ENCODE measurements at places on chromosomes 6 and 20. TPM values are rescaled to one million over a fixed set of nuclear protein-coding genes. Genes with fewer than 3 reads are reported as not detected.

DNA sequence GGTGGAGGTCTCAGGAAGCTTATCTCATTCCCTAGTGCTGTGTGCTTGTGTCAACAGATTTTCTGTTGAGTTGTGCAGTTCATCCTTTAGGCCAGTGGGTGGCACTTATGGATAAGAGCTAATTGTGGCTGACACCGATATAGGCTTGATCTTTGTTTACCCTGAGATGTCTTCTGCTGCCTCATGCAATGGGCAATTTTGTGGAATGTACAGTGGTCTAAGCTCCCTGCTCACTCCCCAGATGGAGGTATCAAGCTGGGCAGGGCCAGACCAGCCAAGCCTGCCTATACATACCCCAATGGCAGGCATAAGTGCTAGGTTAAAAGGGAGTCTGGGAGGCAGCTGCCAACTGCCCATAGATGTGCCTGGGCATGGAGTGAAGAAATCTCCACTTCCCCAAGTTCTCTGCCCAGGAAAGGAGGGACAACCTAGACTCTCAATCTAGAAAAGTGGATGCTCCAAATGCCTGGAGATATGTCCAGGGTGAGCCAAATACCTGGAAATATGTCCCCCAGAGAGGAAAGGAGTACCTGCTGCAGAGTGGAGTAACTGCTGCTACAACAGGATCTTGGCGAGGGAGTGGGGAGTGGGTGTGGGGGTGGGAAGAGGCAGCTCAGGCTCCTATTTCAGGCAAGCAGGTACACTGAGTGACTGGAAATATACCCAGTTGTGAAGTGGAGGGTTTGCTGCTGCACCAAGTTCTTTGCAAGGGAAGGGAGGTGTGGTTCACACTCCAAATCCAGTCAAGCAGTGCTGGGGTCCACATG, 53.2 kb upstream of the ARG1 start:
- DNase-seq: peak; percentile 73

- no peak for DNase-seq
These were observed 406.1 kb downstream of the EPM2A start for GRCh38 chr6:145329257-145329656.

GRCh38 chr6:97778290-97779038, 495.4 kb upstream of the MMS22L start:
- no peak for DNase-seq

DNA sequence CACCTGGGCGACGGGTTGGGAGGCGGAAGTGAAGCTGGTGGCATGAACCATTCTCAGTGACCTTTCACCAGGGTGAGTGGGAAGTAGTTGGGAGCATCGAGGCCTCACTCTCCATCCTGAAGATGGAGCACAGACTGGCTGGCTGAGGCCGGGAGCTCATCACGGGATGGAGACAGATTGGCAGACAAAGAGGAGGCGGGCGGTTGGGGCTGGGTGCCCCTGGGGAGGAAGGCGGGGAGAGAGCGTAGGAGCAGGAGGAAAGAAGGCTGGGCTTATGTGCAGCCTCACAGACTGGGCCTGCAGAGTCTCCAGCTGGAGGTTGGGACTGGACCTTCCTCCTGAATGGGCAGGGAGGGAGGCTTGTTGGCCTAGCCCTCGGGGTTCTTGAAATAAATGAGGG, 44.2 kb upstream of the SCRT2 start:
- DNase-seq: no peak

- DNase-seq: no peak
These were observed 10.7 kb upstream of the RFX6 start for GRCh38 chr6:116866281-116866871.

- peak; percentile 72 for DNase-seq
These were observed 57.4 kb upstream of the FOXC1 start for GRCh38 chr6:1552296-1552761.

- DNase-seq: peak; percentile 76
These were observed 26.8 kb upstream of the CLIC5 start for GRCh38 chr6:46042355-46042999.

DNA sequence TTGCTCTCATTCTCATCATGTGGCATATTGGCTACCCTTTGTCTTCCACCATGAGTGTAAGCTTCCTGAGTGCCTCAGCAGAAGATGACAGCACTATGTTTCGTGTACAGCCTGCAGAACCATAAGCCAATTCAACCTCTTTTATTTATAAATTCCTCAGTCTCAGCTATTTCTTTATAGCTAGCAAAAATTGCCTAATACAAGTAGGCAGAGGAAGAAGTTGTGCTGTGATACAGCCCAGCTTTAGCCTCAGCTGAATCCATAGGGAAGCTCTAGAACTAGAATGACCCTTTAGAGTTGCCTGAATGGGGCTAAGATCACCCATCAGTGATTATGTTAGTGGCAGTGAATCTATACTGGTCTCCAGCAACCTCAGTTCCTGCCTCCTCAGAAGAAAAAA, 19.0 kb upstream of the SERINC1 start:
- DNase-seq: no peak

DNA sequence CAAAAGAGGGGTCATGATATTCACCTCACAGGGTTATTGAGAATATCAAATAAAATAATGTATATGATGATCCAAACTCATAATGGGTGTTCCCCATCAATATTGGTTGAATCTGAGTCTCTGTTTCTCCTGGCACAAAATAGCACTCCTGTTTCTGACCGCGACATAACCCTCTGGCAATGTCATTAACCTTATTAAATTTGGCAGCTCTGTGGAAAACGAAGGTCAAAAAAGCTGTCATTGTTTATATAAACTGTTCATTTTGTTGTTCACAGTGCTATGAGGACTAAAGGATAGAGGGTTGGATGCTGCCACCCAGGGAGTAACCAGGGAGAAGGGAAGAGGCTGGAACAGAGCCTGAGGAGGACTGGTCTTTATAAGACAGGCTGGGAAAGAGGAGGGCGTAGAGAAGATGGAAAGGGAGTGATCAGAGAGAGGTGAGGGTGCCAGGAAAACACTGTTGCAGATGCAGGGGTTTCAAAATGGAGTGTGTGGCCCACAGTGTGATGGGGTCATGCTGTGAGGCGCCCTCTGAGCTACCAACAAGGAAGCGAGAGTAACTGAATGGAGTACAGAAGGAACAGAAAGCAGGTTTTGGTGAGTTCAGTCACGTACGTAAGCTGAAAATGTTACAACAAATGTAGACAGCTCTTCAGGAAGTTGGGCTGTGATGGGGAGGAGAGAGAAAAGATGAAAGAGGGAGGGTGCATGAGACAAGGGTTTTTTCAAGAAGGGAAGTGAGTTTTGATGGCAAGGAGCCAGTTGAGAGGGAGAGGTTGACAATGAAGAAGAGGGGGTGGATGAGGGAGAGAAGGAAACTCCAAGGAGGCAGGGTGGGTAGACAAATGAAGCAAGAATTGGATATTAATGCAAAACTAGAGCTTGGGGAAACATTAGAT, 251.6 kb upstream of the TAB2 start:
- DNase-seq: peak; percentile 53

DNA sequence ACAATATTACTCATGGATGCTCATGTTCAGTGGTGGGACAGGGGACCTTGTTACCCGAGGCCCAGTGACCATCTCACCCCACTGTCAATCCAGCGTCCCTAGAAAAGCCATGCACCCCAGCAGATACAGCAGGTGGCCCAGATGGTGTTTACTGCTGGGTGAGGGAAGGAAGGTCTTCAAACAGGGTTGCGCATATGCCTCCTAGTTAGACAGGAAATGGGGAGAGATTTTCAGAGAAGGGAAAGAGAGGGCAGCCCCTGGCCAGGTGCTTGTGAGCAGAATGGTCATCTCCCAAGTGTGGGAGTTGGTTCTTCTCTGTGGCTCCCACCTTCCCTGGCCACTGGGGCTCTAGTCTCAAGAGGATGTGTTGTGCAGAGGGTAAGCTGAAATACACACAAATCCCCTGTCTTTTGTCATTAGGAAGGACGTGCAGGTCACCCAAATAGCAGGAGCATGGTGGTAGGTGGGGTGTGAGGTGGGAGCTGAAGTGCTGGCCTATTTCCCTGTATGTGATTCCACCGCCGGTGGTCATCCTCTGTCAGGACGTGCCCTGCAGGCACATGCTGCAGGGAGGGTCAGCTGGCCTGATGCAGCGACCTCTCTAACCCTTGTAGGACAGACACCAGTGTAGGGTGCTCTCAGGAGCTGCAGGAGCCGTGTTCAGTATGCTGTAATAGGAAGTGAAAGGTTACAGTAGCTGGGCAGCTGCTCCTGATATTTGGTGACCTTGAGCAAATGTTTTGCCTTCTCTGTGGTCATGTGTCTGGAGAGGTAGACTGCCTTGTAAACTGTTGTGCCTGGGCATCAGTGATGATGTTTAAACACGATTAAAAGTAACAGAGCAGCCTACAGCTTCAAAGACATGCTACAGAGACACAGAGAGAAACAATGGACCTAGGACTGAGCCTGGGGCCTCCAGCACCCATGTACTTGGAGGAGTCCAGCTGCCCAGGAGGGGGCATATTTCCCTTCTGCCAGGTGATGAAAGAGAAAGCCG, 3.2 kb upstream of the CST3 start:
- DNase-seq: no peak

- no peak for DNase-seq
These were observed 618.4 kb downstream of the MMUT start for GRCh38 chr6:48844696-48845095.

DNA sequence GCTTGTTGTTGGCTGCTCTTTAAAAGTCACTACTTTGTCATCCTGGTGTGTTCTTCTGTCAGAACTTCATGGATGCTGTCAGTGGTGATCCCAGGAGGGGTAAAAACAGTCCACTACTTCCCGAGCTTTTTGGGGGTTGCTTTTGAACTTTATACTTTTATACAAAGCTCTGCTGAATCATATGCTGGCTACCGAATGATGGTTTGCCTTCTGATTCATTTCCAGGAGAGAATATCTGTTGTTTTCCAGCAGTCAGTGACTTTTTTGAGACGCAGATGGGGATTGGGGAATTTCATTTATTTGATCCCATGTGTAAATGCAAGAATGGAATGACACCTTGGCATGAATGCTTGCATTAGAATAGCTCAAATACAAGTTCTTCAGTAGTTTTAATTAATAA, 32.7 kb upstream of the COL10A1 start:
- no peak for DNase-seq

DNA sequence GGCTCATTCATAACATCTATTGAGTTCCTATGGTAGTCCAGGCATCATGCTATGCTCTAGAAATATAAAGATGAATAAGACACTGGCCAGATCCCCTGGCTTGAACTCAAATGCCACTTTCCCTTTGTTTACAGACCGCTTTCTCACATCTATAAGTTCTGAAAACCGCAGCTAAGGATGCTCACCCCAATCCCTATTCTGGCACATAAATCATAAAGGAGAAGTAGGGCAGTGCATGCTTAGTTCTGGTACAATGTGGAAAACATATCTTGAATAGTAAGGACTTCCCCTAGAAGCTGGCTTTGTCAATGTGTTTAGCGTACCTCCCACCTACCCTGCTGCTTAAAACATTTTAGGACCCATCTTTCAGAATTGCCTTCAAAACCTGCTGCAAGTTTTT, 26.4 kb downstream of the MRS2 start:
- DNase-seq: no peak

GRCh38 chr6:157753291-157753690, 69.8 kb upstream of the SNX9 start:
- DNase-seq: peak; percentile 5

DNA sequence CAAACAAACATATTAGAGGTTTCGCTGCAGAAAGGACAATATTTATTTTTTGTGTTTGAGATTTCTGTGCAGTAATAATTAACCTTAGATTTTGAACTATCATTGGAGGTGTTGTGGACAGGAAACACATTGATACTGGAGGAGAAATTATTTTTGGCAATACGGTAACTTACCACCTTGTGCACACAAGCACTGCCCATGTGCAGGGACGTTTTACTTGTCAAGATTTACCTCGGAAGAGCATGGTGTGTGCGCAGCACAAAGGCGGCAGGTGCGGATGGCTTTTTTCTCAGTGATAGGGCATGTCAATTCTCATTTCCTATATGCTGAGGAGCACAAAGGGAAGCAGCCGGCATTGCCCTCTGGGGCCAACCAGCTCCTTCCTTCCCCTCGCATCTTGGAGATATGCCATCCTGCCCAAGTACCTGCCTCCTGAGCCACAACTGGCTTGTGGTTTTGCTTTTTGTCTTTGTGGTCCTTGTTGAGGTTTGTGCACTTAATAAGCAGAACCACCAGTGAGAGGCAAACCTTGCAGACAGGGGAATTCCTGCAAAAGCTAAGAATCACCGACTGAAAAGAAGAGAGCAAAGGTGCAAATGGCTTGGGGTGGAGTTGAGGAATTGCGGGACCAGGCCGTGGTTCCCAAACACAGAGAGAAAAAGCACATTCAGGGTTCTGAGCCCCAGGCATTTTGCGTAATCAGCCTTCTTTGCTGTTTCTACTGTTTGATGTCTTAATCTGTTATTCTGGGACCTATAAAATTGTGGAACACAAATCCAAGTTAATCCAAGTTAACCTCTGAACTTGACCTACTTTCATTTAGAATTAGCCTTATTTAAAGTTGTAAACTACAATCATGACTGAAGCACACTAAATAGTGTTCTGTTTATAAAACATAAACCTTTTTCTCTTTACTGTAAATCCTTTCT, 21.9 kb downstream of the SAMD5 start:
- no peak for DNase-seq

DNA sequence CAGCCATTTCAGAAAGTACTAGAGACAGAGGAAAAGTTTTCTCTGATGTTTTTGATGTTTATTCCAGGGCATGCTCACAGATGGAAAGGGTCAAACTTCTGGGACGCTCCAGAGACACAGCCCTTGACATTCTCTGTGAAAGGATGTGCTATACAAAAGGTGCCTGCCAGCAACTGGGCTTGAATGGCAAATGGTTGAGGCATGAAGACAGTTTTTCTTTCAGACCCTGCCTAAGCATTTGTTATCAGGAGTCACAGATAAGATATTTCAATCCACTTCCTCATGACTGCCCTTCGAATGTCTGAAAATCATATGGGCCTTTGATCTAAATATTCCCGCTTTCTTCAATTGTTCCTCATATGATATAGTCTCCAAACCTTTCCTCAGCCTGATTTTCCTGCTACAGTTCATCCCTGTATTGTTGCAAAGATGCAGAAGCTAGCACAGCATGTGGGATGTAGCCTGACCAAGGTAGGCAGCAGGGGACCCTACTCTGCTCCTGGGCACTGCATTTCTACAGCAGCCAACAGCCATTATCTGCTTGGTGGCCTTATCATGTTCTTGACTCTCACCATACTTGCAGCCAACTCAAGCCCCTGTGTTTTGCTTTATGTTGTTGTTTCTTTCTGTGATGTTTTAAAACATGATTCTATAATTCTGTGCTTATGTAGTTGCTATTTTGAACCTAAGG, 14.6 kb upstream of the TXLNB start:
- DNase-seq: no peak

- no peak for DNase-seq
These were observed 85.2 kb upstream of the CNR1 start for GRCh38 chr6:88251301-88251700.

AHI1 gene
- total RNA-seq: 9.5 TPM

SLC17A1 gene
- not detected for total RNA-seq

APOBEC2 gene
- not detected for total RNA-seq

FAM83C gene
- total RNA-seq: not detected

CAGE1 gene
- not detected for total RNA-seq

LST1 gene
- total RNA-seq: 5.1 TPM

NHSL1 gene
- total RNA-seq: 2.6 TPM

CCN6 gene
- total RNA-seq: not detected
